ENCODE measurements at places on chromosomes 2 and 18. TPM values are rescaled to one million over a fixed set of nuclear protein-coding genes. Genes with fewer than 3 reads are reported as not detected.
A peak's percentile ranks its signal among the peaks of the same experiment; 100 is the strongest.

GRCh38 chr18:52394602-52395001, 54.6 kb downstream of the DCC start:
- no peak for DNase-seq

GRCh38 chr2:201128033-201128432, 12.1 kb downstream of the CFLAR start:
- no peak for DNase-seq

DNA sequence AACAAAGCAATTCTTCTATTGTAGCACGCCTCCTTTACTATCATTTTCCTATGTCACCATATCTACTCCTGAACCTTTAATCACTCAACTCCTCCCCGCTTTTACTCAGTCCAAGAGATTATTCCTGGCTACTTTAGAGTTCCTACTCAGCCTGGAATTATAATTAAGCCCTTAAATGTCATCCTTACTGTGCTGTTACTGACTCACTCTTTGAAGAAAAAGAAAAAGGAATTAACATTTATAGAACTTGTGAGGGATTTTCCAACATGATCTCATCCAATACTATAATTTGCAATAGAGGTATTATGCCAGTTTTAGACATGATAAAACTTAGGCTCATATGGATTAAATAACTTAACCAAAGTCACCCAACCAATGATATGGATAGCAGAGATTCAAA, 61.7 kb downstream of the CCDC88A start:
- DNase-seq: peak; percentile 12

DNA sequence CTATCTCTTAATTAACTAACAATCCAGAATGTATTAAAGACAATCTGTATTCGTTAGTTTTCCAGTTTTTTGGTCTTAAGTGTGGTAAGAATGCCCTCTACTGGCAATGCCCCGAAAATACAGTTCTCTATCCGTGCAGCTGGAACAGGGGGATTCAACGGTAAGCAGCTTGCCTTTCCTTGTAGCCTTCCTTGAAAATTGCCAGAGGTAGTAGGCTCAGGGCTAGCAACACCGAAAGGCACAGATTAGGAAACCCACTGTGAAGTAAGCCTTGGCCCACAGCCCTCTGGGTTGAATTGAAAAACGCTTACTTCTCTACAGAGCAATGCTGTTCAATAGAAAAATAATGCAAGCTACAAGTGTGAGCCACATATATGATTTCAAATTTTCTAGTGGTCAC, 17.1 kb upstream of the VPS4B start:
- peak; percentile 77 for DNase-seq

SCYGR4 gene
- not detected for total RNA-seq

DNA sequence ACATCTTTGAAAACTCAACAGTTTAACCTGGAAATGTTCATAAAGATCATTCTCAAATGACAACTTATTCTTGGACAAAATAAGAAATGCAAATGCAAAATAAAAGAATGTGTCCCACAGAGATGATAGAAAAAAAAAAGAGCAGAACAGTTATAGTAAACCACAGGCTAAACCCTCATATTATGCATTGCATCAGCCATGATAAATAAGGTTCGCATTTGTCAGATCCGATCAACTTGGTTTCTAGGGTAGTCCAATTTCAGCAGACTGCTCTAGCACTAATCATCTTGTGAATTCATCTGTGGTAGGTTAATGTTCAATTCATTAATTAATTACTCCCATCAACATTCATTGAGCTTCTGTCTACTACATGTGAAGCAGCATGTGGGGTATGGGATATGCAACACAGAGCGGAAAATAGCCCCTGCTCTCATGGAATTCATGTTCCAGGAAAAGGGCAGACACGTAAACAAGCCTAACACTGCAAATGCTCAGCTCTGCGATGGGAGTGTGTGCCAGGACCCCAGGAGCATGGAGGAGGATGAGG, 316.2 kb upstream of the REV1 start:
- no peak for DNase-seq

CD28 gene
- total RNA-seq: 0.20 TPM

ASB1 gene
- 5.0 TPM for total RNA-seq

GRCh38 chr2:111216811-111217652, 96.3 kb downstream of the BCL2L11 start:
- no peak for DNase-seq

DNA sequence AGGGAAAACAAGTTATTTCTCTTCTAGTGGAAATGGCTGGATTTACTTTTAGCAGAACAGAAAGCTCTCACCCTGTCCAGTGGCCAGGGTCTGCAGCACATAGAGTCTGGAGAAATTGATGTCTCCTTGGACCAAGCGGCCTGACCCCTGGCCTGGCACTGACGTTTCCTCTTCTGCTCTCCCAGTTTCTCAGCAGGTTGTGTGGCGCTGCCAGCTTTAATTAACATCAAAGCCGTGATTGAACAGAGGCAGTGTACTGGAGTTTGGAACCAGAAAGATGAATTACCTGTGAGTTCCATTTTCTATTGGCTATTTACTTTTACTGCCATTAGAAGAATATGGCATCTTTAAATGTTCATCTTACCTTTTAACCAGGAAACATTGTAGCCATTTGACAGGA, 20.9 kb downstream of the CD8A start:
- DNase-seq: no peak

GRCh38 chr18:7990670-7991069, 423.6 kb downstream of the PTPRM start:
- no peak for DNase-seq

LINC00305 gene
- total RNA-seq: 0.20 TPM

LYPD6 gene
- total RNA-seq: 7.5 TPM

HOXD12 gene
- total RNA-seq: not detected

DCC gene
- total RNA-seq: not detected

DNA sequence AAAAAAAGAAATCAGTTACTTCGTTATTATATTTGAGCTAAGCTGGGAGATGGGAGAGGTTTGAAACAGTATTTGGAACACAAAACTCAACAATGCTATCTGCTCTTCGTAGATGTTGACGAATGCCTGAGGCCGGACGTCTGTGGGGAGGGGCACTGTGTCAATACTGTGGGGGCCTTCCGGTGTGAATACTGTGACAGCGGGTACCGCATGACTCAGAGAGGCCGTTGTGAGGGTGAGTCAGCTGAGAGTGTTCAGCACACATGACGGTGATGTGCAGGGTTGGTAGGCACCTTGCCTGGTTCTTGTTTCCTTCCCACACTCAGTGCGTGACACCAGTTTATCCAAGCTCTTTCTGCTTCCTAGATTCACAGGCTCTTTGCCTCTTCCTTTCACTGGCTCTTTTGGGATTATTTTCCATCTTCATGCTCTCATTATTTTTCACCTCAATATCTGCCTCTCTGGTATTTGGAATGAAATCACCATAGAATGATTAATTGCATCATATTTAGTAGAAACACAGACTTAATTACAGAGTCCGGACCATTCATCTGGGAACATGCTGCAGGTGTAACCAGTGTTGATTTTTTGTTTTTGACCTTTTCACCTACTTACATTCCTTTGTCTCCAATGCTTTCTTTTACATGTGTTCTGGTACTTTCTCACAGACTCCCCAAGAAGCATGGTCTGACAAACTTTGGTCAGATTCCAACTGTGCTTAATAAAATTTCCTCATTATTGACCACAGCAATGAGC, 200.6 kb upstream of the RASGRP3 start:
- DNase-seq: peak; percentile 100

CNTNAP5 gene
- total RNA-seq: not detected

- DNase-seq: no peak
Observed at GRCh38 chr2:27471961-27472360, 17.6 kb downstream of the IFT172 start.

DNA sequence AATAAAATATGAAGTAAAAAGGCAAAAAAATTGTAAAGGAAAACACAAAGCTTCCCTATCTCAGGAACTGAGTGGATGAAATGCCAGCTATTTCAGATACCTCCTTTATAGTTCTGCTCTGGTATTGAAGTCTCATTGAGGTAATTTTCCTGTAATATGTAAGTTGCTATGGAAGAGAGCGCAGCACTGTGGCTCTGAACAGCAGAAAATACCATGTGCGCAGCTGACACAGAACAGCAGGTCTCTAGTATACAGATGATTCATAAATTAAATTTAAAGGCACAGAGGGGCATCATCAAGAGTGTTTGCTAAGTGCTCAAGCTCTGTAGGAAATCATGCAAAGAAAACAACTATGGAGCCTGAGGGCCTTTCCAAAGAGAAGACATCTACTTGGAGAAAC, 315.3 kb upstream of the CDH7 start:
- DNase-seq: no peak

MTCL1 gene
- total RNA-seq: 3.9 TPM

- DNase-seq: no peak
Observed at GRCh38 chr2:120869036-120869729, 133.5 kb downstream of the GLI2 start.

- DNase-seq: peak; percentile 64
Observed at GRCh38 chr18:23871410-23871809, 143.1 kb upstream of the TTC39C start.

DNA sequence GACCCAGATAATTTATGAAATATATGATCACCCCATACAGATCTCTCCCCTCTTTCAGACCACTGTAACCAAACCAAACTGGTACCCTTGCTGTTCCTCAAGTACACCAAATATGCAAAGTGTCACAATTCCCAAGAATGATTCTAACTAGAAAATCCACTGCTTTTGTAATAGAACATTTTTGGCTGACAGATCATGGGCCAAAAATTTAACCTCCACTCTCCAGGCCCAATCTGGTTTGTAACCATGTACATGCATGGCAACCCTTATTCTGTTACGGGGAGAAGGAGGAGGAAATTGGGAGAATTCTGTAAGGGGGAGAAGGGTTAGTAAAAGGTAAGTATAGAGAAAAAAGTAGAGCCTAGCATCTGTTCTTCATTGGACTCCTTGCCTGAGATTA, 62.0 kb downstream of the IKZF2 start:
- DNase-seq: no peak

CHN1 gene
- 8.1 TPM for total RNA-seq

DNA sequence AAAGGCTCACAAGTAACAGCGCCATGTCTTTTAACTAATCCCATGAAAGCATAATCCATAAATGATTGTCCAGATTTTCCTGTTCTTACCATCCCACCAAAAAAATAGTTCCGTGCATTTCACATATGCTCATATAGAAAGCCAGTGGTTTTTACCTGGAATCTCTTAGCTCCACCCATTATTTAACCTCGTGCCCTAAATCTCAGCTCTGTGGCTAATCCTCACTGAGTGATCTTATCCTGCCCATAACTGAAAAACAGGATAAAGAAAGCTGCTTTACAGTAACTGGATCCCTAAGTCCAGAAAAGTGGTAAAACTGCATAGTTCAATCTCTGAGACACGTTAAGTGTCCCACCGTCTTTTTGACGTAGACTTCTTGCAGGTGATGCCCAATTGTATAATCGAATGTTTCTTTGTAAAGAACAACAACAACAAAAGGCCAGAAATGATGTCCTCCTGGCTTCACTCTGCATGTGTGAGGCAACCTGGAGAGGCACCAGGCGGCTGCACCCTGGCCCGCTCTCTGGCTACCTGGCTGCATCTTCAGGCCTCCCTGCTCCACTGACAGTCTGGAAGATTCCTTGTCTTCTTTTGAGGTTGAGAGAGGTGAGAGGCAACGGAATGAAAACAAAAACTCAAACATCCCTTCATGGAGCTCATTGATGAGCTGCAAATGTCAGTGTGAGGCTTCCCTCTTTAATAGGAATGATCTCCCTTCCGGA, 38.6 kb downstream of the FEZ2 start:
- no peak for DNase-seq

DNA sequence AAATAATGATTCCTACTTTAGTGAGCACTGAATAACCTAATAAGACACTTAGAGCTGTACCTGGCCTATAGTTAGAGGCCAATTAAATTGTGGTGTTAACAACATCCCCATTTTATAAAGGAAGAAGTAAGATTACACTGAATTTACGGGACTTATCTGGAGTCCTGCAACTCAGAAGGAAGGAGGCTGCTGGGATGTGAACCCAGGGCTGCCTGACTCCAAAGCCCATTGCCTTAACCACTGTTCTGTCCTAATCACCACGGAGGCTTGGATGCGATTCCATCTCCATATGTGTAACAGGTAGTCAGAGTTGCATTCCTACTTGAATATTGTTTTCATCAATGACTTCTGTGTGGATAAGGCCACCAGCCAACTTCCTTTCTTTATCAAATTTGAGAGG, 168.9 kb downstream of the SOCS6 start:
- no peak for DNase-seq

DNA sequence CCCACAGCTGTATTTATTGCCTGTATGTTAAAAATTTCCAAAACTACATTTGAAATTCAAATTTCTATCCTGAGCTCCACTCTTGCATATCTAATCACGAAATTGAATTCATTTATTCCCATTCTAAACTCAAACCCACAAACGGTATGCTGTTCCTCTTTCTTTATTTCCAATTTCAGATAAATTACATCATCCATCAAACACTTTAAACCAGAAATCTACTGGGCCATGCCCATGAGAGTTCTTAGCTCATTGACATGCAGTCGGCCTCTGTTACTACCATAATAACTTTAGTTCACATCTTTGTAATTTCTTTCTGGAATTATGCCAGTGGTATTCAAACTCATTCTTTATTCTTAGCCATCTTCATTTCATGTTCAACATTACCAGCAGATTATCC, 100.3 kb downstream of the COL3A1 start:
- DNase-seq: no peak

DNA sequence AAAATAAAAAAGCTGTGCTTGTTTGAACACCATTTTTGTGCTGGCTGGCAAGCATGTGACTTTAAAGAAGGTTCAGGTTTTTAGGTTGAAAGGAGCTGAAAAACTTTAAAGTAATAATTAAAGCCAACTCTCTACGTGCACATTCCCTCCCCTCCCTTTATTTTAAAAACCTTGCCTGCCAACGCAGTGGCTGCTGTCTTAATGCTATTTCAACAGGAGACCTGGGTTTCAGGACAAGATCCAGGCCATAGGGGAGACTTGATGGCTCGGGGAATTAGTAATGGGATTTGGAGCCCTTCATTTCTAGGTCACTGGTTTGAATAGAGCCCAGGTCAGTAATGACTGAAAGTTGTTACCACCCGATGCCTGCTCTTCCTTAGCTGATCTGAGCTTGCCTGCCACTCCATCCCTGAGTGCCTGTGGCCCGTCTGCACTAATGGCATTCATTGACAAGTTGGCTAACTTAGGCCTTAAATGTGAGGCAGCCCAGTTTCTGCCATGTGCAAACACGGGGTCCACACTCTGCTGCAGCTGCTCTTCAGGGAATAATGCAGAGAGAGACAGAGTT, 1233.2 kb upstream of the ZEB2 start:
- DNase-seq: no peak

CDH2 gene
- 2.2 TPM for total RNA-seq

DNA sequence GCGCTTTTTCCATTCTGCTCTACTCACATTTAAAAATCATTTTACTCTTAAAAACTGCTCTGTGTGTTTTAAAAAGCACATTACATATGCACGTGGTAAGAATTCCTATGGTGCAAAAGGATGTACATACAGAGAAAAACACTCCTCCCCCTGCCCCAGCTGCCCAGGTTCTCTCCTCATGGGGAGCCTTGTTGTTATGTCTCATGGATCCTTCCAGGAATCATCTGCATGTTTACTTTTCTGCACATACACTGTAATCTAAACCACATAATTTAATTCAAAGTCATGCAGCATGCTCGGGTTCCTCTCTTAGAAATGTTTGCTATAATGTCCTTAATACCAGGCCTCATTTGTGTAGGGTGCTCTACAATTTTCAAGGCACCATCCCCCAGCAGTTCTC, 243.3 kb downstream of the LOXHD1 start:
- no peak for DNase-seq

Data from lung microvascular endothelial cell (primary cell).